ENCODE measurements at places on chromosomes 4 and X. TPM values are rescaled to one million over a fixed set of nuclear protein-coding genes. Genes with fewer than 3 reads are reported as not detected.

The MXRA5 gene
- not detected for total RNA-seq

The SLC10A6 gene
- total RNA-seq, result not detected

The MAGEA12 gene
- 0.29 TPM for total RNA-seq

The CENPVL1 gene
- total RNA-seq, result not detected

The PROM1 gene
- 0.58 TPM for total RNA-seq

The IL13RA1 gene
- 68.4 TPM for total RNA-seq

The OCIAD2 gene
- 98.5 TPM for total RNA-seq

The AADAT gene
- 7.7 TPM for total RNA-seq

The ADH7 gene
- not detected for total RNA-seq

The RIBC1 gene
- 0.85 TPM for total RNA-seq

The ZRSR2 gene
- 9.1 TPM for total RNA-seq

The FAM50A gene
- 109 TPM for total RNA-seq

The CD38 gene
- 13.0 TPM for total RNA-seq

The FMR1NB gene
- not detected for total RNA-seq

The MAGEA1 gene
- 0.12 TPM for total RNA-seq

The ADGRG2 gene
- total RNA-seq, result 11.1 TPM

The HMX1 gene
- 0.10 TPM for total RNA-seq

The ZNF595 gene
- 15.9 TPM for total RNA-seq

The LNX1 gene
- 0.06 TPM for total RNA-seq

The POLN gene
- total RNA-seq, result 0.53 TPM

The MAGEE2 gene
- total RNA-seq, result not detected

The TLR6 gene
- total RNA-seq, result 2.2 TPM

The CXCL11 gene
- 0.20 TPM for total RNA-seq

The GUCY1B1 gene
- 0.30 TPM for total RNA-seq

The SPATA4 gene
- total RNA-seq, result 0.24 TPM

The TMEM31 gene
- total RNA-seq, result not detected

The HPGD gene
- total RNA-seq, result 83.9 TPM
